ENCODE measurements at places on chromosomes 6 and 20.

DNA sequence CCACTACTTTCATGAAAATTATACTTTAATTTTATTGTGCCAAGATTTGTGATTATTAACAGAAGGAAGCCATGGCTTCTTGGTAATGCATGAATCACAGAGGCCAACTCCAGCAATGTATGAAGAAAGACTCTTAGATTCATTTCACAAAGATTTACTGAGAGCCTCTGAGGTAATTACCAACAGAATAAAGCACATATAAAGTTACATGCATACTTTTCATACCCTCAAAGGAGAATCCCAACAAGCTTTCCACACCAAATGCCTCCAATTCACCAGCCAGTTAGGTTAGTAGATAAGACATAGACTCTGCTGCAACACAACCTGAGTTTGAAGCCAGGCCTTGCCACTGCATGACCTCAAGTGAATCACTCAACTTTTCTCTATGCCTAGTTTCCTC, 41.9 kb downstream of the HBS1L start:
- DNase-seq, result no peak

GRCh38 chr6:35439308-35439707, 12.8 kb upstream of the FANCE start:
- no peak for DNase-seq

DNA sequence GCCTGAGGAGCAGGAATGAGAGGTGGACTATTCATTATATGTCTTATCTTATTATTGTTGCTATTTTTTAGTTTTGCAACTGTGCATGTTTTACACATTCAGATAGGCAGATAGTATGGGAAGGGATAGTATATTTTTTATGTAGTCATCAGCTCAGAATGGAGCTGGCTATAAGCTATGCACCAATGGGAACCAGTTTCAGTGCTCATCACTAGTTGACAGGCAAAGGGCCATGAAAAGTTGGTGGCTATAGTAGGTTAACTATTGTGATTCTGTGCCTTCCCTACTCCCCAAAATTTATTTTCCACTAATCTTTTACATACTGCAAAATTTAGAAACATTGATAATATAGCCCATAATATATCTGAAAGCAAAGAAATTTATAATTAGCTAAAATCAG, 5.3 kb upstream of the UBD start:
- no peak for DNase-seq

- no peak for DNase-seq
Observed at GRCh38 chr6:33295621-33296369, 2.9 kb downstream of the RGL2 start.

DNA sequence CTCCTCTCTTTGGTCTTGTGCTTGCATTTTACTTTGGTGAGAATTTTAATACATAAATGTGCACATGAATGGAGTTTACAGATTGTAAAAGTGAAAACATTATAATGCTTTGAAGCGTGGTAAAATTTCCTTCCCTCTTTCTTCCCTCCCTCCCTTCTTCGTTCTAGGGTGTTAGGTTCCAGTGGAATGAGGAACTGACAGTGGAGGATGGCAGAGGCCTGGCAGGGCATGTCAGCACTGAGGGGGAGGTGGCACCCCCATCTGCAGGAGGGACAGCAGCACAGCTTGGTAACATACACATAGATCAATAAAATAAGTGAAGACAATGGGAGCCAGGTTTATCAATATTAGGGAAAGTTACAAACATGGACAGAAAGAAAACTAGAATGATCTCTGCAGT, 47.5 kb downstream of the RNASET2 start:
- DNase-seq, result no peak

DNA sequence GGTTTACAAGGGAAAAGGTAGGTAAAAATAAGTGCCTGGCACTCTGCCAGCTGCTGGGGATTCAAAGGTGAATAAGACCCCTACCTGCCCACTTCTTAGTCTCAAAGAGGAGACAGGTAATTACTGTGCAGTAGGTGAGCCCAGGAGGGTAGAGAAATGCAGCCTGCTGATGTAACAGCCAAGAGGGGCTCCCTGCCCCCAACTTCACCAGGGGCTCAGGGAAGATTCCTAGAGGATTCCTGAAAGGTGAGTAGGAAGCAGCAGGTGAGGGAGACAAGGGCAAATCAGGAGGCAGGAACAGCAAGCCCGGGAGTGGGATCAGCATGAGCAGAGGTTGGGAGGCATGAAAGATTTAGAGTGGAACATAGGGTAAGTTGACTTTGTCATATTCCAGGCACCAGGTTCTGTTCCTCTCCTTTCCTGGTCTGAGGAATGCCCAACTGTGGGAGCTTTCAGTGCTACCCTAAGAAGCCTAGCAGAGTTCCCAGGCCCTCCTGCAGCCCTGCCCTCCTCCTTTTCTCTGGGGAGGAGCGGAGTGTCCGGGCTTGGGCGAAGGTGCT, 258.1 kb downstream of the LRFN2 start:
- no peak for DNase-seq

DNA sequence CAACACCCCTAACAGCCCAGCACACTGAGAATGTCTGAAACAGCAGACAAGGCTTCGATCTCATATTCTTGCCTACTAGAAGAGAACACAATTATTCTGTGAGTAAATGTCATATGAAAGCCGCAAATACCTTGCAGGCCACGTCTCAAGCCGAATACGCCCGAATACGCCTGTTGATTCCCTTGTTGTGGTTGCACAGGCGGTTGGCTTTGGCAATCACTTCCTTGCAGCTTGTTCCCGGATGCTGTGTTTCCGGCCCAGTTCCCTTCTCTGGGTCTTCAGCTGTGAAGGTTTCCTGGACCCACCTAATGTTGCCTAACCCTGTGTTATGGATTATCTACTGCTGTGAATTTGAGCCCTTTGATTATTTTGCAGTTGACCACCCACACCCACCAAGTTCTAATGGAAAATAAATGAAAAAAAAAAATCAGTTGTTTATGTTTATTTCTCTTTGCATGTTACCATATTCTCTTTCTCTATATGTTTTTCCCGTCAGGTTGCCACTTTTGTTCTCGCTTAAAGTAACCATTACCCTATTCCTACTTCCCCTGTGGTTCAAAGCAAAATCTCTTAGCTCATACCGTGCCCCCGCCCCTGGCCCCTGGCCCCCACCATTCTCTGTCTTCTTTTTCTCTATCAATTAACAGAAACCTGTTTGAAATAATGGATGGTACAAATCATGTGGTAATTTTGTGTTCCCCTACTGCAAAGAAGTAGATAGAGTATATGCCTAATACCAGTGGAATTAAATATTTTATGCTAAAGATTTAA, 172.4 kb downstream of the ADGB start:
- DNase-seq, result no peak

GRCh38 chr20:54456961-54457360, 18.4 kb upstream of the DOK5 start:
- no peak for DNase-seq

DNA sequence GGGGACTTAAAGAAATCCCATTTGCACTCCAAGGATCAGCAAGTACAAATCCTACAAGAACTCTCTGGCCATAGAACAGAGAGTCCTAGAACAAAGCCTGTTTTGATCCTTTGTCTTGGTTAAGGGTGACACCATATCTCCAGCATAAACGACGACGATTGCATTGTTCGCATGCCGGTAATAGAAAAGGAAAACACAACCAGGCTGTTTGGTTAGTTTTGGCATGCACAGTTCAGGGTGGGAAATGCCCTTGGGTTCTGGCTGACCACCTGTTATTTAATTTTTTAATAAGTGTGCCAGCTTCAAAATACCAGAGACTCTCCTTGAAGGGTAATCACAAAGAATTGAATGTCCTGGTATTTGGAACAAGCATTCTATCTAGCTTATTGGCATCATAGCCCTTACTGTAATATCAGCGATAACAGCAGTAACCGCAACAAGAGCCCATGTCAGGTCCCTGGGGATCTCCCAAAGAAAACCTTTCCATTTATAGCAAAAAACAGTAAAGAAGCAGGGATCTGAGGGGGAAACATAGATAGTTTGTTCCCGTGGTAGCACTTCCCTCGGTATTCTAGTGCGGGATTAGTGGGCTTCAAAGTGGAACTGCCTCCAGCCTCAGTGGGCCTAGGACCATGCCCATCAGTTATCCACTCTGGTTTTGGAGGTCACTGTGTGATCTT, 77.1 kb downstream of the TMEM170B start:
- no peak for DNase-seq

DNA sequence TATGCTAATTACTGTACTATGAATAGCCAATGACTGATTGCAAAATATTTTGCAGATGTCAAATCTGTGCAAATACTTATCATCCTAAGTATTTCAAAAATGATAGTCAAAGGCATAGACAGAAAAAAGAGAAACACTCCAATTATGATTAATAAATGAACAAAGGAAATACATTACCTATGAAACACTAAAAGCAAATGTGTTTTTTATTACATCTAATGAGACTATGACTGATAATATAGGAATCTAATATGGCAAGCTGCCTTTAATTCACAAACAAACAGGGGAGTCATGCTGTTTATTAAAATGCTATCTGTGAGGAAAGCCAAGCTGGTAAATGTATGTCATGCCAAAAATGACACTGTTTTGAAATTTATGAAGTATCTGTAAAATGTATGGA, 713.2 kb upstream of the NRSN1 start:
- no peak for DNase-seq

GRCh38 chr6:101344885-101345284, 48.6 kb upstream of the GRIK2 start:
- no peak for DNase-seq

- no peak for DNase-seq
Observed at GRCh38 chr20:13009682-13010406, 1.1 kb downstream of the SPTLC3 start.

DNA sequence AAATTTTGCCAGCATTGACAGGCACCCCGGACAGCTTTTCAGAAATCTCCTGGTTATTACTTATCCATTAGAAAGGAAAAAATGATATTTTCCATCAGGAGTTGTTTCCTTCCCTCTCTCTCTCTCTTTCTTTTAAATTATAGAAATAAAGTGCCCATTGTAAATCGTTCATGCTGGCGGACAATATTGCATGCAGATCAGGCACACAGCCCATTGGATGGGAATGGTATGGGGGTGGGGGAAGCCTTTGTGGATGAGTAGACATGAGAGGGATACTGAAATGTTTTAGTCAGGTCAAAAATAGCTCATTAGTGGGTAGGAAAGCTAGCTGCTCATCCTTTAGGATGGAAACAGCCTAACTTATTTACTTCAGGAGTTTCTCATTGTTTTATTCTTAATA, 764.9 kb upstream of the MMS22L start:
- no peak for DNase-seq

DNA sequence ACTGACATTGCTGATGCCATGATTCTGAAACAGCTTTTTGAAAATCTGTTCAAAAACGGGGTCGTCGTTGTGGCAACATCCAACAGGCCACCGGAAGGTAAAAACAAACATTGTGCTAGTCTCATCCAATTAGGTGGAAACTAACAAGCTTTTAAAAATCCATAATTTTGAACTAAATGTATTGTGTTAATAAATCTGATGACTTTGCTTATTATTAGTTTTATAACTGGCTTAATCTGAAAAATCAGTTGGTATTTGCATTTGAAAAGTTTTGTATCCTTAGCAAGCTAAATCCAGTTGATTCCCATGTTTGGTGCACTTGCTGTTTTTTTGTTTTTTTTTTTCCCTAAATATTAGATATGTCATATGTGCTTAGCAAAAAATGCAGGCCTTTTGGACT, 71.4 kb downstream of the AFG1L start:
- DNase-seq, result no peak

DNA sequence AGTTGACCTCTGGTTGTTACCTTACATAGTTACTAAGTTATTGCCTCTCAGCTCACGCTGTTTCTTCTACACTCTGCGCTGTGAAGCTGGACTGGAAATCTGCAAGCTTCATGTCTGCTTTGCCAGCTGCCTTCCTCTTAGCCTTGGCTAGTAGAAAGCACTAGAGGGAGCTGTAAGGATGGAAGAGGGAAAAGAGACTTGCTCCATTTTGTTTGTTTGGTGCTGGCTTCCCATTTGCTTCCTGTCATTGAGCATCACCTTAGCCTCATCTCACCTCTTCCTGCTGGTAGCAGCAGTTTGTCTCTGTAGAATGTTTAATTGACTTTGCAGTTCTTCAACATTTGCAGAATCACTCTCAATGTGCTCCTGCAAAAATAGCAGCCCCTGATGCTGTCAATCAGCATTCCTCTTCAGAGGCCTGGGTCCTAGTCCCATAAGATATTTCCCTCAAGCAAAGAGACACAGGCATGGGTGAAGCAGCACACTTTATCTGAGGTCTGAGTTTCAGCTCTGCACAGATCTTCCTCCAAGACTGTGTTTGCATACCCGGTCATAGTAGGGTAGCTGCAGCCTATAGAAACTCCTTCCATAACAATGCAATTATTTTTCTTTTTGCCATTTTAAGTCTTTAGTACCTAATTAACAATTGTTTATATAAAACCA, 302.2 kb upstream of the EPHA7 start:
- DNase-seq, result no peak

DNA sequence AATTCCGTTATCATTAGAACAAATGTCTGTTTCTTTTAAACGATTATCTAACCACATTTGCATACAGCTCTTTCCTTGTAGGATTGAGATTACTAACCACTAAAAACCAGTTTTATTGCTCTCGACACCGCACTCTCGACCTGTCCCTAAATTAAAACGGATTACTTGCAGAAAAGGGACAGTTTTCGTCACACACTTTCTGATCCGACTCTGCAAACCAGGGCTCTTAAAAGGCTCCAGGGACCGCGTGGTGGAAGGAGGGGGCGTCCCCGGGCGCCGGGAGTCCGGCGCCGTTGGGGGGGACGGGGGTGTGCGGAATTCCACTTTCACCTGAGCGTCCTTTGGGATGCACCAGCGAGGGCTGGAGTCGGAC, 731 bp downstream of the MAK start:
- DNase-seq, result no peak

DNA sequence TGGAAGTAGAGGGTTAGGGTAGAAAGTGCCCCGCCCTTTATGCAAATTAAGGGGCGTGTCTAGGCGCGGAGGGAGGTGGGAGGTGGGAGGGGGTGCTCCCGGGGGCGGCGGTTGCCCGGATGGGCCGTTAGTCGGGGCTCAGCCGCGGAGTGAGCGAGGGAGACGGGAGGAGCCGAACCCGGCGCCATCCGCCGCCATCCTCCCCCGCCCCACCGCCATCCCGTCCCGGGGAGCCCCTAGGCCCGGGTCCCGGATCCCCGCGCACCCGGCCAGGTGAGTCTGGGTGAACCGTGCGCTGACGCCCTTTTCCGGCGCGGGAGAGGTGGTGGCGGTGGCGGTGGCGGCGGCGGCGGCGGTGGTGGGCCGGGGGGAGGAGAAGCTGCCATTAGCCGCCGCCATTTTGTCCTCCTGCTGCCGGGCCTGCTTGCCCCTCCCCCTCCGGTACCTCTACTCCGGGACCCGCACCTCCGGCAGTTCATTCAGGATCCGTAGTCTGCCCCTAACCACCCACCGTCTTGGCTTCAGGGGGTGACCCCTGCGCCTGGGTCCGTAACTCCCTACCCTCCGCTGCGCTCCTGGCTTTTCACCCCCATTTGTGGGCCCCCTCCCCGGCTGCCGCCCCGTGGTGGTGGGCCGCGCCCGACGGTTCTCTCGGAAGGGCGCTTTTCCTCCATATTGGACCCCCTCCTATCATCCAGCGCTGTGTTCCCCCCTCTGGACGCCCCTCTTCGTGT, at the start of gene PRRC2A:
Gene PRRC2A, plus strand, starts transcription at position 130 of the 734 bp plus-strand sequence. CDS start 2,075 bp downstream, outside the sequence.
- no peak for DNase-seq

DNA sequence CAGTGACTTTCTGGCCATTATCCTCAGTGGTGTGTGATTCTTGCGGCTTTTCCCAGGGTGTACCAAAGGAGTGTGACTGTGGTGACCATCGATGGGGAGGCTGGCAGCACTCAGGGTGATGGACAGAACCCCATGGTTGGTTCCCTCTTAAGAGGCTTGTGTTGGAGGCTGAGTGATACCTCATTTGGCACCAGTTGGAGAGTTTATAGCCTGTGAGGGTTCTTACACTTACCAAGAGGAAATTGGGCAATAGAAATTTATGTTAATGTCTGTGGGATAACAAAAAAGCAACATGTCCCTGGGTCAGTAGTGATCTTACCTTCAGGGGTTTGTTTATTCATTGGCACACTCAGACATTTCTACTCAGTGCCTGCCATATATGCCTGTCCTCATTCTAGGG, 37.2 kb downstream of the DAAM2 start:
- DNase-seq, result no peak

All from stimulated activated CD8-positive, alpha-beta memory T cell treated with anti-CD3 and anti-CD28 coated beads, Interleukin-12 subunit alpha, Interleukin-12 subunit beta, amount 100 ng/mL, for 4 hours (primary cell).